Smooth muscle cell of the pulmonary artery (primary cell): ENCODE measurements at places on chromosomes 4 and X. TPM values are rescaled to one million over a fixed set of nuclear protein-coding genes. Genes with fewer than 3 reads are reported as not detected.

Gene CHIC2
- 48.4 and 50.7 TPM in 2 replicates for total RNA-seq

Gene GLRA3
- total RNA-seq, result not detected in 2 replicates

Gene PDK3
- total RNA-seq, result 21.3 and 32.3 TPM in 2 replicates

Gene RHOXF1
- total RNA-seq, result not detected in 2 replicates

Gene CLDN22
- under 0.01 TPM in 1 of 2 replicates, not detected in the other for total RNA-seq

Gene SYN1
- total RNA-seq, result 0.07 and 0.36 TPM in 2 replicates

Gene CABS1
- total RNA-seq, result not detected in 2 replicates

Gene RHOXF2
- total RNA-seq, result not detected in 2 replicates

Gene CHRDL1
- total RNA-seq, result 0.03 and 17.1 TPM in 2 replicates

Gene MAP9
- 17.1 and 20.3 TPM in 2 replicates for total RNA-seq

Gene KCNIP4
- total RNA-seq, result not detected in 2 replicates

Gene SERTM2
- 0.03 TPM in 1 of 2 replicates, not detected in the other for total RNA-seq

Gene DUX4
- not detected in 2 replicates for total RNA-seq

Gene ZAR1
- not detected in 2 replicates for total RNA-seq

Gene ARHGAP24
- total RNA-seq, result 34.0 and 36.0 TPM in 2 replicates

Gene ASB12
- not detected in 2 replicates for total RNA-seq

Gene CXorf38
- total RNA-seq, result 7.5 TPM in 2 replicates

Gene HPGDS
- total RNA-seq, result not detected in 2 replicates

Gene ARMCX4
- total RNA-seq, result 4.4 and 7.3 TPM in 2 replicates

Gene TEC
- 0.20 and 0.26 TPM in 2 replicates for total RNA-seq

Gene TGIF2LX
- not detected in 2 replicates for total RNA-seq

Gene NCAPG
- 3.7 and 9.5 TPM in 2 replicates for total RNA-seq

Gene ANKRD17
- 71.8 and 80.9 TPM in 2 replicates for total RNA-seq

Gene KLB
- under 0.01 and 0.07 TPM in 2 replicates for total RNA-seq

Gene CTAG2
- not detected in 2 replicates for total RNA-seq

Gene RTL3
- total RNA-seq, result 0.07 TPM in 1 of 2 replicates, not detected in the other

Gene SUPT20HL2
- total RNA-seq, result not detected in 2 replicates

Gene MAGEA2B
- not detected in 2 replicates for total RNA-seq

Gene PNMA5
- not detected in 2 replicates for total RNA-seq

Gene FAM241A
- total RNA-seq, result 1.1 and 2.4 TPM in 2 replicates

Gene DDIT4L
- total RNA-seq, result 5.0 and 17.8 TPM in 2 replicates

Gene AMTN
- total RNA-seq, result 0.13 TPM in 1 of 2 replicates, not detected in the other

Gene F8A1
- 4.8 and 6.7 TPM in 2 replicates for total RNA-seq

Gene MAGEA3
- total RNA-seq, result not detected in 2 replicates

Gene ADH1B
- total RNA-seq, result 22.1 and 685 TPM in 2 replicates
